ENCODE measurements at places on chromosomes 12 and 14. TPM values are rescaled to one million over a fixed set of nuclear protein-coding genes. Genes with fewer than 3 reads are reported as not detected.

DNA sequence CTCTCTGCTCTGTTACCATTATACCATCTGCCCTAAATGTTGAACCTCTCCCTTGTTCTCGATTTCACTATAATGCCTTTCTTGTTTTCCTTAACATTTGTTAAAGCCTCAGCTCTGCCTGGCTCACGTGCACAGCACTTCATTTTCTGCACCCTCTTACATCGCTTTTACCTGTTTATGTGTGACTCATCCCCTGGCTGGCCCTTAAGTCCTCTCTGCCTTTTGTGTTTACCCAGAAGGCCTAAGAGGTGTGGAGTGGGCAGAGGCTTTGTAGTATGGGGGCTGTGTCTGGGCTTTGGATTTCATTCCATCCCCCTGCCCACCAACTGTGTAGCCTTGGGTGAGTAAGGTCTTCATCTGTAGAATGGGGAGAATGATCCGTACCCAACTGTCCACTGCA is 36.5 kb downstream of the UBE3B start:
- no peaks in the 10 kb centered on the region for H3K27me3 ChIP-seq
- H3K4me1 ChIP-seq = peaks cover 10% of the 10 kb centered on the region
- DNase-seq = no peak
- no peak overlapping the region for H3K4me3 ChIP-seq

DNA sequence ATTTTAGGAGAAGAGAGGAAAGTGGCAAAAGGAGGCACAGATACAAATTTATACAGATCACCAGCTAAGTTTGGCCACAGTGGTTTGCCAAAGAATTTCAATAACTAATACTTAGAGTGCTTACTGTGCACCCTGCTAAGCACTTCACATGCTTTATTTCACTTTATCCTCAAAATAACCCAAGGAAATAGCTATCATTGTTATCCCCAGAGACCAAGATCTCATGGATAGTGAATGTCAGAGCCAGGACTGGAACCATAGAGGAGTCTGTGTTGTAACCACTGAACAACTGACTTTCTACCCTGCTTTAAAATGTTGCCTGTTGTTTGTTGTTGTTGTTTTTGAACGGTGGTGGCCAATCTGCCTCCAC is 1.3 kb upstream of the TCP11L2 start:
- peak overlapping the region; percentile 97 for H3K4me3 ChIP-seq
- H3K4me1 ChIP-seq = peaks cover 53% of the 10 kb centered on the region
- H3K27me3 ChIP-seq = no peaks in the 10 kb centered on the region
- no peak for DNase-seq
- no peaks in the 10 kb centered on the region for H3K36me3 ChIP-seq

DNA sequence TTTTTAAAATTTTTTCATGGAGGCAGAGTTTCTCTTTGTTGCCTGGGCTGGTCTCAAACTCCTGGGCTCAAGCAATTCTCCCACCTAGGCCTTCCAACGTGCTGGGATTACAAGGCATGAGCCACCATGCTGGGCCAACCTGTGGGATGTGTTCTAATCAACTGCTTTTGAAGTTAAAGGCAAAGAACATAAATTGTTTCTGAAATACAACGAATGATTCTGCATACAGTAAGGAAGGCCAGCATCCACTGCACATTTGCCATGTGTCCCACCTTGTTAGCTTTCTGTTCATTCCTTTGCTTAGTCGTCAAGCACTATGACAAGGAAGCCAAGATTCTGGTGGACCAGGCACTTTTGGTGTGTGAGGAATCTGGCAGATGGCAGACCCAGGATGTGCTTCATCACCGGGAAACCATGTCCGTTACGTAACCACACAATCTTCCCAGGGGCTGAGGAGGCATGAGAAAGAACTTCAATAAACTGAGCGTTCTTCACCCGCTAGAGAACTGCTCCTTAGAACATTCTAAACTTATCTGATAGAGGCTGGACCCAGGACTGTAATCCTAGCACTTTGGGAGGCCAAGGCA is 24.5 kb downstream of the MOK start:
- H3K4me1 ChIP-seq = peaks cover 33% of the 10 kb centered on the region
- no peaks in the 10 kb centered on the region for H3K27me3 ChIP-seq
- H3K4me3 ChIP-seq = no peak overlapping the region
- H3K27ac ChIP-seq = no peak overlapping the region

The KRT6C gene
- total RNA-seq = not detected

GRCh38 chr14:95234426-95234825 is 77.1 kb upstream of the DICER1 start:
- peaks cover 3% of the 10 kb centered on the region for H3K4me1 ChIP-seq
- H3K36me3 ChIP-seq = no peaks in the 10 kb centered on the region
- H3K4me3 ChIP-seq = no peak overlapping the region
- H3K27me3 ChIP-seq = no peaks in the 10 kb centered on the region
- no peak overlapping the region for H3K27ac ChIP-seq

The TMPRSS12 gene
- total RNA-seq = not detected

The KIF21A gene
- 11.1 TPM for total RNA-seq

The OTUB2 gene
- total RNA-seq = 0.42 TPM

GRCh38 chr14:100170880-100171279 is 11.4 kb upstream of the DEGS2 start:
- no peak for DNase-seq
- H3K36me3 ChIP-seq = no peaks in the 10 kb centered on the region
- no peak overlapping the region for H3K27ac ChIP-seq
- H3K4me1 ChIP-seq = peaks cover 11% of the 10 kb centered on the region
- H3K27me3 ChIP-seq = peaks cover 7% of the 10 kb centered on the region
